MG63 (cell line): ENCODE measurements at places on chromosomes 12 and 14. TPM values are rescaled to one million over a fixed set of nuclear protein-coding genes. Genes with fewer than 3 reads are reported as not detected.

NKX2-1 gene
- not detected in 2 replicates for total RNA-seq

GNB3 gene
- 0.43 TPM in 1 of 2 replicates, not detected in the other for total RNA-seq

SMIM41 gene
- not detected in 2 replicates for total RNA-seq

FOXA1 gene
- 0.64 TPM in 1 of 2 replicates, not detected in the other for total RNA-seq

REC8 gene
- total RNA-seq, result 0.66 and 2.1 TPM in 2 replicates

ADAM21 gene
- total RNA-seq, result 0.49 and 1.7 TPM in 2 replicates

MMP19 gene
- total RNA-seq, result not detected in 2 replicates

IAPP gene
- total RNA-seq, result not detected in 2 replicates

CISTR gene
- total RNA-seq, result not detected in 2 replicates

INHBC gene
- total RNA-seq, result not detected in 2 replicates

MIP gene
- total RNA-seq, result not detected in 2 replicates

C14orf132 gene
- 3.8 and 5.3 TPM in 2 replicates for total RNA-seq

KRT6C gene
- total RNA-seq, result not detected in 2 replicates

KCNC2 gene
- not detected in 2 replicates for total RNA-seq

ESRRB gene
- 0.03 TPM in 1 of 2 replicates, not detected in the other for total RNA-seq

PRH1 gene
- 1.5 and 13.1 TPM in 2 replicates for total RNA-seq

BBOF1 gene
- total RNA-seq, result 0.92 and 5.5 TPM in 2 replicates

DNAI7 gene
- 0.84 TPM in 1 of 2 replicates, not detected in the other for total RNA-seq

PIGH gene
- total RNA-seq, result 19.4 and 48.5 TPM in 2 replicates

KRT1 gene
- not detected in 2 replicates for total RNA-seq

NCKAP5L gene
- total RNA-seq, result 5.3 and 8.8 TPM in 2 replicates

GNPNAT1 gene
- 37.6 and 84.2 TPM in 2 replicates for total RNA-seq

ARHGAP9 gene
- total RNA-seq, result not detected in 2 replicates

HSPB8 gene
- 18.2 and 22.3 TPM in 2 replicates for total RNA-seq

KLRG1 gene
- total RNA-seq, result 2.1 TPM in 1 of 2 replicates, not detected in the other

CPSF6 gene
- 50.9 and 69.1 TPM in 2 replicates for total RNA-seq

STAC3 gene
- 0.86 TPM in 1 of 2 replicates, not detected in the other for total RNA-seq

SOX5 gene
- not detected in 2 replicates for total RNA-seq

DIO3 gene
- 0.07 TPM in 1 of 2 replicates, not detected in the other for total RNA-seq
